ENCODE measurements at places on chromosomes 6 and 20.

DNA sequence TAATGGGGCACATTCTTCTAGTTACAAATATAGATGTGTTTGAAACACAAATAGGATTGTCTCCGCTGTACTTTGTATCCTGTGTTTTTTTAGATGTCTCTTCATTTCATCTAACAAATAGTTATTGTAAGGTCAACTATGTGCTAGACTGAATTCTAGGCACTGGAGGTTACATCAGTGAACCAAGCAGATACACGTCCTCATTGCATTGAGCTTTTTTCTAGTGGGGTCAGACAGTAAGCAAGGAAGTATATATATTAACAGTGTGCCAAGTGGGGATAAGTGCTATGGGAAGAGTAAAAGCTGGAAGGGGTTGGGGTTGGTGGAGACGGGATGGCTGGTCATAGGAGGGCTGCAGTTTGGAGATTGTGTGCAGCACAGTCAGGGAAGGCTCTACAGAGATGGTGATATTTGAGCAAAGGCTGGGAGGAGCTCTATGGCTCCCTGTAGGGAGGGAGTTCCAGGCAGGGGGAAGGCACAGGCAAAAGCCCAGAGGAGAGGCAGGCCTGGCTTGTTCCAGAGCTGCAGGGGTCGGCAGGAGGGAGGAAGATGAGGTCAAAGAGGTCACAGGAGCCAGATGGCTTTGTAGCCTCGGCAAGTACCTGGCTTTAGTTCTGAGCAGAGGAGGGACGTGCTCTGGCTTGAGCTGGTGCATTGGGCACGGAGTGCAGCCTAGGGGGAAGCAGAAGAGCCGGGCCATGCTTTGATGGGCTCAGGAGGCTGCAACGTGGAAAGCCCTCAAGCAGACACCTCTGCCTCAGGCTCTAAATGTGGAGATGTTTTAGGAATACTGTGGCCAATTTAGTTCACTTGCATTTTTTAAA is 152.3 kb downstream of the ZDHHC14 start:
- no peak for DNase-seq

DNA sequence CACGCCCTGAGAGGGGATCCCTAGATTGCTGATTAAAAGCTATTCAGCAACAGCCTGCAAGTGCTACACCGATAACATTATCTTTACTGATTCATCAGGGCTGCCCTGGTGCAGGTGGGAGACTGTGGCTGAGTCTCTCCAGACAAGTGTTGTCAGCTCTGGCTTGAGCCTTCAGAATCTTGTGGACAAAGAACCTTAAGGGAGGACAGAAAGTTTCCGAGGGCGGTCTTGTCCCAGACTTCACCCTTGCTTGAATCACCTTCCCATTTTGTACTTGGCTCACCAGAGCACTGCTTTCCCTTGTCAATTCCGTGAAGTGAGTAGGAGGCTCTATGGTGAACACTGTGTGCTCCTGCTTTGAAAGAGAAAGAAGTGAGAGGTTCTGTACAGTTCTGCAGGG is 88.6 kb upstream of the PCSK2 start:
- DNase-seq, result no peak

GRCh38 chr6:159701413-159701999 is 8.5 kb upstream of the SOD2 start:
- DNase-seq, result peak; percentile 82

GRCh38 chr6:25418454-25419052 is 139.4 kb downstream of the CARMIL1 start:
- no peak for DNase-seq

DNA sequence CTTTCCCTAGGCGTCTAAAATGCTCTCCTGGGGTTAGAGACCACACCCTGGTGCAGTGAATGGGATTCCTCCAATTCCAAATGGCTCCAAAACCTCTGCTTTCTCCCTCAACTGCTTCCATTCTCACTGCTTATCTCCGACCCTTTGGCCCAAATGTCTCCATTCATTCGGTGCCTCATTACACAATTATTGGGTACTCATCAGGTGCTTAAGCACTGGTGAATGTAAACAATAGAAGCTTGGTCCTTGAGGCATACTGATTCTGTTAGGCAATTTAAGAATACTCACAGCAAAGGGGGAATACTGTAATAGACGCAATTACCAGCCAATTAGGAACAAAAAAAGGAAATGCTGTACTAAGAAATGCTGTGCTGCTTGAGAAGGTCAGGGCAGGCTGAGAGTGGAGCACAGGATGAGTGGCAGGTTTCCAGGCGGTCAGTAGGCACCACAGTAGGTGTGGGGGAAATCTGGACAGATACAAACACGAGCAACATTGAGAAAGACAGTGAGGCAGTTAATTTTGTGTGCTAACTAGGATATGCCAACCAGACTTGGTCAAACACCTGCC is 23.0 kb downstream of the GMDS start:
- DNase-seq, result no peak

- no peak for DNase-seq
Observed at GRCh38 chr20:37220731-37221130, 40.9 kb downstream of the GHRH start.

GRCh38 chr6:46626228-46626909 is 26.2 kb downstream of the CYP39A1 start:
- DNase-seq, result no peak

DNA sequence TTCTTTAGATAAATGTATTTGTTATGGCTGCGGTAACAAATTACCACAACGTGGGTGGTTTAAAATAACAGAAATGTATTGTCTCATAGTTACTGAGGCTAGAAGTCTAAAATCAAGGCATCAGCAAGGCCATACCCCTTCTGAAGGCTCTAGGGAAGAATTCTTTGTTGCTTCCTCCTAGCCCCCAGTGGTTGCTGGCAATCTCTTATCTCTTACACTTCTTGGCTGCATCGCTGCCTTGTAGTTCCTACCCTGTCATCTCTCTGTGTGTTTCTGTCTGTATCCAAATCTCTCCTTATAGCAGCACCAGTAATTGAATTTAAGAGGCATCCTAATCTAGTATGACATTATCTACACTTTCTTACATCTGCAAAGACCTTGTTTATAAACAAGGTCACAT is 534.7 kb downstream of the PHF3 start:
- no peak for DNase-seq

GRCh38 chr6:170416303-170416702 is 109.7 kb downstream of the FAM120B start:
- DNase-seq, result no peak

GRCh38 chr6:25880601-25881000 is 6.6 kb upstream of the SLC17A3 start:
- no peak for DNase-seq

- no peak for DNase-seq
Observed at GRCh38 chr6:134249759-134250602, 67.9 kb downstream of the SGK1 start.

DNA sequence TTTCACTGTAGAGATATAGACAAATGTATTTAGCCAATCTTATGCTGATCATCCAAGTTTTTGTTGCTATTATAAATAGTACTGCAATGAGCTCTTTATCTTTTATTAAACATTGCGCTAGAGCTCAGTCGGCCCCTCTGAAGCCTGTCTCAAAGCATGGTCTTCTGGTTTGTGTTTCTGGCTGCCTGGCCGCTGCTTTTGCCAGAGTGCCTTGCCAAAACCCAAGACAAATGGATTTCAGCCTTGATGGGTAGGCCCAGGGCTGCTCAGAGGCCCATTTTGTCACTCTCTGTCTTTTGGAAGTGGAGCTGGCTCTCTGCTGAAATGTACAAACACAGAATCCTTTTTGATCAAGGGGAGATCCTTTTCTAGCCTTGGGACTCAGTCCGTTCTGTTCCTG is 102.9 kb upstream of the KCNG1 start:
- no peak for DNase-seq

DNA sequence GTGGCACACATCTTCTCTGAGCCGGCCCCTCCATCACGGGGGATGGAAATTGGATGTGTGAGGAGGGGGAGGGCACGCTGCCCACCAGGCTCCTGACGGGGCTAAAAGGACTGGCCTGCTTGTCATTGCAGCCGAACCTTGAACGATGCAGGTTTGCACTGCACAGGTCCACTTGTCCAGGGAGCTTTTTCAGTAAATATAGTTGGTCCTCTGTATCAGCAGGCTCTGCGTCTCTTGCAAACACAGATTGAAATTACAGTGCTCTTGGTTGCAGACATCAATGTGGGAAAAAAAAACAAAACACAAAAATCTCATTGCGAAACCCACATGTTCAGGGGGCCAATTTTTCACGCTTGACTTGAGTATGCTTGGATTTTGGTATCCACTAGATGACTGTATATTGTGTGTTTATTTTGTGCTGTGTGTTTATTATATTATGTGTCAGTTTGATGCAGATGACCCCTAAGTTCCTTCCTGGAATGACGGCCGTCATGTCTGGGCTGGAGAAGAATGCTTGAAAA is 29.2 kb downstream of the ERMARD start:
- no peak for DNase-seq

- no peak for DNase-seq
Observed at GRCh38 chr20:60862601-60863000, 389.5 kb upstream of the CDH4 start.

- no peak for DNase-seq
Observed at GRCh38 chr6:147806697-147807096, 298.2 kb downstream of the SAMD5 start.

DNA sequence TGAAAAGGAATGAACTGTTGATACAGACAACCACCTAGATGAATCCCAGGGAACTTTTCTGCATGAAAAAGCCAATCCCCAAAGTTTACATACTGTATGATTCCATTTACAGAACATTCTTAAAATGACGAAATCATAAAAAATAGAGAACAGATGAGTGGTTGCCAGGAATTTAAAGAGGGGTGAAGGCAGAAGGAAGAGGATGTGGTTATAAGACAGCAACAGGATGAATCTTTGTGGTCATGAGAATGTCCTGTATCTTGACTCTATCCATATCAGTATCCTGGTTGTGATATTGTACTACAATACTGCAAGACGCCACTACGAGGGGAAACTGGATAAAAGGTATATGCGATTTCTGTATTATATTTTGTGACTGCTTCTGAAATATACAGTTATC is 70.1 kb upstream of the EMILIN3 start:
- DNase-seq, result peak; percentile 79

- no peak for DNase-seq
Observed at GRCh38 chr6:165717732-165718465, 54.9 kb upstream of the PDE10A start.

DNA sequence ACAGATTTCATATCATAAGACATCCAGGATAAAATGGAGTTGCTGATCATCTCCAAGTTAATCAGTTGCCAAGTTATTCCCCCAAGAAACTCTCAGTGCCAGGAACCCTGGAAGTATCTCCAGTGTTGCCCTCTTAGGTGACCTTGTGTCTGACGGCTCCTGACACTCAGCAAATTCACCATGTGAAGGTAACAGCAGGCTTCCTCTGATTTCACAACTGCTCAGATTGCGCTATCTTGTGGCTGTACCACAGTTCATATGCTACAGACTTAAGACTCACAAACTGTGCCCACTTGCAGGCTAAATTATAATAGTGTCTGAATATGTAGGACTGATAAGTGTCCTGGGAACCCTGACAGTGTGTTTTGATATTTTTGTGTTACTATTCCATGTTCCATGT is 186.6 kb upstream of the OPRM1 start:
- DNase-seq, result no peak

- no peak for DNase-seq
Observed at GRCh38 chr20:45448270-45448669, 21.3 kb upstream of the WFDC2 start.

- DNase-seq, result no peak
Observed at GRCh38 chr6:3663081-3663480, 88.4 kb downstream of the PXDC1 start.

DNA sequence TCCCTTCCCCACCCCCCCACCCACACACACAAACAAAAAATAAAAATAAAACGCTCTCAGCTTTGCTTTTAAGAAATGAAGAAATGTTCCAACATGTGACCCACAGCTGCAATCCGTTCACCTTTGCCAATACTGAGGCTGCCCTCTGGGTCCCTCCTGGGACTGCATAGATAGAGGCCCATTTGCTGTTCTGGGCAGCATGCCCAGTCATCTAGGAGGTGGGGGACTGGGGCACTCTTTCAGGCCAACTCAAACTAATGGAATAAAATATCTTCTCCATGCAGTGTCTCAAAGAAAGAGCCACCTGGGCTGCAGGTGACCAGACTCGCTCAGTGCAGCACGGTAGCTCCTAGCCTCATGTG is 79.9 kb downstream of the SLC22A3 start:
- no peak for DNase-seq

DNA sequence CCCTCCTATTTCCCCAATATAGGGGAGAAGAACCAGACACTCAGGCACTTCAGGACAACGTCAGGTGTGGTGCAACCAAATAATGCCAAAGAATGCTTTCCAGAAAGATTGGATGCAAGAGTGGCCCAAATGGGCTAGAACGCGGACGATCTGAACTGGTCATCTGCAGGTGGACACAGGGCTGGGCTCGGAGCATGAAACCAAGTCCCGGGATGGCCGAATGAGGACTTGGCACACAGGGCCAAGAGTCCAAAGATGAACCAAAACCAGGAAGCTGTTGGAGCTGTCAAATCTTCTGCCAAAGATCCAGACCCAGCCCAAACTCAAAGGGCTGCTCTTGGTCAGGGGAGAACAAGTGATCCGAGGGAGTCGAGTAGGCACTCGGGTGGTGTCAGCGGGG is 143.9 kb upstream of the ARID1B start:
- no peak for DNase-seq

- no peak for DNase-seq
Observed at GRCh38 chr6:14110001-14110818, 7.4 kb upstream of the CD83 start.

DNA sequence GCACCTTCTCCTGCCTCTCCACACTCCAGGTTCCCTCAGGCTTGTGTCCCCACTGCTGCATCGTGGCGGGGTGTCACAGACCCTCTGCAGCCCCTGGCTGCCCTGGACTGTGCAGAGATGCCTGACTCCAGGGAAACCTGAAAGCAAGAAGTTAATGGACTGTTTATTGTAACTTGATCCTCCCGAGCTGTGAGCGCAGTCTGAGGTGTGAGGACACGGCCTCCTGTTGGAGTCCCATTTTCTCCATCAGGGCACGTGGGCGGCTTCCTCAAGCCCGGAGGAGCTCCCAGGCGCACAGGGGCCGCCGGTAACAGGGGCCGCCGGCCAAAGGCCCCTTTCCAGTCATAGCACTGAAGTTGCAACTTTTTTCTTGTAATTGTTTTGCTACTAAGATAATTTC is 16.9 kb downstream of the RBM38 start:
- no peak for DNase-seq

GRCh38 chr6:52053038-52053695 is 34.2 kb downstream of the PKHD1 start:
- no peak for DNase-seq

- DNase-seq, result no peak
Observed at GRCh38 chr20:63641146-63641791, 12.0 kb downstream of the STMN3 start.

GRCh38 chr6:149723771-149724417 is 6.0 kb upstream of the LATS1 start:
- peak; percentile 34 for DNase-seq

Measured in fibroblast of skin of left biceps (primary cell).